ENCODE measurements at places on chromosomes 12 and 14. TPM values are rescaled to one million over a fixed set of nuclear protein-coding genes. Genes with fewer than 3 reads are reported as not detected.

DNA sequence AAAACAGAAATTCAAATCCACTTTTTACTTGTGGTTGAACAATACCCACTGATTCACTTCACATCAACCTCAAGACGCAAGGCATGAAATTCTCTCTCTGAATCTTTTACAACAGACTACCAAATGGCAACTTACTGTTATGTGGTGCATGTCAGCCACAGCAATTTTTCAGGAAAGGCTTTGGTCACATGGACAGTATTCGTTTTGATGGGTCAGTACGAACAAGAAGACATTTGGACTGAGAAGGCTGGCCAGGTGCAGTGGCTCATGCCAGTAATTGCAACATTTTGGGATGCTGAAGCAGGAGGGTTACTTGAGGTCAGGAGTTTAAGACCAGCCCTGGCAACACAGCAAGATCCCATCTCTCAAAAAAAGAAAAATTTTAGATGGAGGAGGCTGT lies 144.0 kb downstream of the SEC23A start:
- no peak overlapping the region for H3K27ac ChIP-seq
- H3K36me3 ChIP-seq, result no peaks in the 10 kb centered on the region
- H3K27me3 ChIP-seq, result no peaks in the 10 kb centered on the region
- H3K4me1 ChIP-seq, result no peaks in the 10 kb centered on the region
- no peak for DNase-seq
- H3K4me3 ChIP-seq, result no peak overlapping the region

CHGA gene
- 215 TPM for total RNA-seq

DNA sequence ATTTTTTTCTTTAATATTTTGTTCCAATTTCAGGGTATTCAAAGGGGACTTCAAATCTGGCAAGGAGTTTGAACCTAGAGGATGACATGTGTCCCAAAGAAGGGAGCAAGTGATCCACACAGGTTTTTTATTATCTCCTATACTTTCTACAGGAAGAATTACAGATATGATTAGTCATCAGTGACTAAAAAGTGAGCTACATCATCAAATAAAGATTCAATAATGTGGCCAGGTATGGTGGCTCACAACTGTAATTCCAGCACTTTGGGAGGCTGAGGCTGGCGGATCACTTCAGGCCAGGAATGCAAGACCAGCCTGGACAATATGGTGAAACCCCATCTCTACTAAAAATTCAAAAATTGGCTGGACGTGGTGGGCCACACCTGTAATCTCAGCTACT lies 24.2 kb downstream of the GLT8D2 start:
- no peaks in the 10 kb centered on the region for H3K36me3 ChIP-seq
- no peaks in the 10 kb centered on the region for H3K4me1 ChIP-seq
- H3K4me3 ChIP-seq, result no peak overlapping the region
- no peak for DNase-seq

DNA sequence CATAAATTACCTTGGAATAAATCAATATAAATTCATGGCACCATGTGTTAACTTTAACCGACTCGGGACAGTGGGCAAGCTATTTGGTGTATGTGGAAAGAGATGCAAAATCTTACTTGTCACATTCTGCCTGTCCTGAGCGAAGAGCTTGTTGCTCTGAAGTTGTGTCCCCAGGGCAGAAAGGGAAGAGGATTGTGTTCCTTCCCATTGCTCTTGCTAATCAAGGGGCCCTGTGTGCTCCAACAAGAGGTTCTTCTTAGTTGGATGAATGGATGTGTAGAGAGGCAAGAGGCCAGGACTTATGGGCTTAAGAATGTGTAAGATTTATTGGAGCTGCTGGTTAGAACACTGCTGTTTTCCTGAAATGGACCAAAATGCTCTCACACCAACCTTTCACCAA lies 36.5 kb upstream of the FRS2 start:
- no peak overlapping the region for H3K4me3 ChIP-seq
- no peaks in the 10 kb centered on the region for H3K36me3 ChIP-seq
- H3K4me1 ChIP-seq, result no peaks in the 10 kb centered on the region
- DNase-seq, result no peak
- H3K27ac ChIP-seq, result no peak overlapping the region

PLA2G1B gene
- total RNA-seq, result not detected

NKX2-8 gene
- not detected for total RNA-seq

DNA sequence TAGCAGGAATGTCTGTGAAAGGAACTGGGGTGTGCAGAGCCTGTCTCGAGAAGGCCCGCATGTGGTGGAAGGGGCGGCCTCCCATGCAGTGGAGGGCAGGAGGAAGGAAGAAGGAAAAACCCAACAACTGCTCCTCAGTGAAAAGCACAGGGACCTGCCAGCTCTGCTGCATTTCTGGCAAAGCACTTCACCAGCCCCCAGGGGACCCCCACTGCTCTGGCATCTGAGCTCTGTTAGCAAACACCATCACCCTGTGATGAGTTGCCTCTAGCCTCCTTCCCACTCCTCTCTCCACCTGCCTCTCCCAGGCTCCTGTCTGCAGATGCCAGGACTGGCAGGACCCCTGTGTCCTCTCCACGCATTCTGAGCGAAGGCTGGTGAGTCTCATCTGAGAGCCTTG lies 69.0 kb upstream of the DDX11 start:
- no peaks in the 10 kb centered on the region for H3K27me3 ChIP-seq
- no peak for DNase-seq
- no peaks in the 10 kb centered on the region for H3K4me1 ChIP-seq
- H3K27ac ChIP-seq, result no peak overlapping the region

DNA sequence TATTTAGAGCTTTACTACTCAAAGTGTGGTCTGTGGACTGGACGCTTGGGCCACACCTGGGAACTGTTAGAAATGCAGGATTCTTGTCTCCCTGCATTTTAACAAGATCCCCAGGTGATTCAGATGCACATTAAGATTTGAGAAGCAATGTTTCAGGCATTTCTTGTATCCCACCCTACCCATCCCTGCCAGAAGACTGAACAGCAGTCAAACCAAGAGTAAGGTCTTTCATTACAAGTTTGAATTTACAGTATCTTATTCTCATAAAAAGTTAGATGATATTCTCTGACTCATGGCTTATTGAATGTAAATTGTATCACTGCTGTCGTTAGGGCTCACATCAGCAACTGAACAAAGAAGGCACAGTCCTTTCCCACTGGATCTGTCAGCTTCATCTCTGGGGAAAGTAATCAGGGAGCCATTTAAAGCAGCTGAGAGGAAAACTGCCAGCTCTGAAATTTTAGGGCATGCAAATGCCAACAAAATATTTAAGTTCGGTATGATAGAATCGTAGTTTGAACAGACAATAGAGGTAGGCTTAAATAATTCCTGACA lies 141.1 kb downstream of the AKAP6 start:
- no peaks in the 10 kb centered on the region for H3K27me3 ChIP-seq
- H3K4me3 ChIP-seq, result no peak overlapping the region
- H3K4me1 ChIP-seq, result peaks cover 4% of the 10 kb centered on the region
- H3K27ac ChIP-seq, result no peak overlapping the region

ABCB9 gene
- 9.5 TPM for total RNA-seq

- no peak overlapping the region for H3K4me3 ChIP-seq
- no peak for DNase-seq
- H3K4me1 ChIP-seq, result peaks cover 2% of the 10 kb centered on the region
- H3K36me3 ChIP-seq, result no peaks in the 10 kb centered on the region
- no peaks in the 10 kb centered on the region for H3K27me3 ChIP-seq
Observed at GRCh38 chr14:84961637-84962036, 568.3 kb upstream of the FLRT2 start.

DNA sequence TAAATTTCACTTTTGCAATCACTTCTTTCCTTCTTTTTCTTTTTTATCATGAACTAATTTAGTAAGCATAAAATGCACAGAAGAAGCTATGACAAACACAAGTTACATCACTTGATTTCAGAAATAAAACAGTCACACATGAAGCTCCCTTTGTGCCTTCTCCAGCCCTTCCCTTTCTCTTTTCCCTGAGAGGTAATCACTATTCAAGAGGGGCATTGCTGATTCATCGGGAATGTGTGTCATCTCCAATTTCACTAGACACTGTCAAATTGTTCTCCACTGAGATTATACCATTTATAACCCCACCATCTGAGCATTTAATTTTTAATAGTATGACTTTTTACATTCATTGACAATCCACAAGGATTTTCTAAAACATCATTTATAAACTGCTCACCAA lies 91.6 kb upstream of the PTPRQ start:
- no peaks in the 10 kb centered on the region for H3K36me3 ChIP-seq
- H3K4me1 ChIP-seq, result no peaks in the 10 kb centered on the region
- DNase-seq, result no peak
- no peak overlapping the region for H3K4me3 ChIP-seq
- H3K27me3 ChIP-seq, result no peaks in the 10 kb centered on the region

DNA sequence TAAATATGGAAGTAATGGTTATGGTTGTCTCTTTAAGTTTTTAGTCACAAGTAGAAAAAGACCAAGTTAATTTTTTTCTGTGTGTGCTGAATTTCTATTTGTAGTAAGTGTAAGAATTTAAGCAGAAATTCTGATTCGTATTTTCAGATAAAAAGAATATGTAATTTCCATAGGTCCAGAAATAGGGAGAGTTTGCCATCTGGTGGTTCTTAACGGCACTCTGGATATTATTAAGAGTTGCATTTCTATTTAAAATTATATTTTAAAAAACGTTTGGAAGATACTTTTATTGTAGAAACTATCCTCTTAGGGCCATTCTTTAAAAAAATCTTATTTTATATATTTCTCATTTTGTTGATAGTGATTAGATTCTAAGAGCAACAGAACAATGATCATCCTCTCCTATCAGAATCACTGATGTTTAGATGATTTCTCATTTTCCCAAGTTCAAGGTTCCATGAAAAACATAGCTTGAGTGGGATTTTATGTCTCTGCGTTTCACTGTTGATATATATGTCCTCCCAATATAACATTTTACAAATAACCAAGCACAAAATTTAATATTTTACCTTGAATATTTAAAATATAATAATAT lies 88.3 kb downstream of the LRRK2 start:
- no peak overlapping the region for H3K27ac ChIP-seq
- DNase-seq, result no peak
- no peaks in the 10 kb centered on the region for H3K27me3 ChIP-seq
- no peaks in the 10 kb centered on the region for H3K4me1 ChIP-seq

GRCh38 chr14:68547305-68548193 lies 245.3 kb downstream of the ZFP36L1 start:
- H3K4me3 ChIP-seq, result no peak overlapping the region
- peak overlapping the region; percentile 90 for H3K27ac ChIP-seq
- H3K36me3 ChIP-seq, result no peaks in the 10 kb centered on the region
- peak; percentile 62 for DNase-seq
- H3K4me1 ChIP-seq, result peaks cover 38% of the 10 kb centered on the region

WSCD2 gene
- total RNA-seq, result 1.1 TPM

DNA sequence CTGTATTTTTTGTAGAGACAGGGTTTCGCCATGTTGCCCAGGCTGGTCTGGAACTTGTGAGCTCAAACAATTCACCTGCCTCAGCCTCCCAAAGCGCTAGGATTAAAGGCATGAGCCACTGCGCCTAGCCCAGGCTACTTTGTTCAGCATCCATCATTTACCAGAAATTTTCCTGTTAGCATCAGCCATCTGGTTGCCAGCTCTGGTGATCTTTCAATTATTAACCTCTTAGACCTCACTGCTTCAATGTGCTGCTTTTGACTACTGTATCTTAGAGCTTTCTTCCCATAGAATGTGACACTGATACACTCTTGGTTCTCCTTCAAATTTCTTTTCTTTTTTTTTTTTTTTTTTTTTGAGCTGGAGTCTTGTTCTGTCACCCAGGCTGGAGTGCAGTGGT lies 5.4 kb upstream of the AMHR2 start:
- H3K4me1 ChIP-seq, result peaks cover 9% of the 10 kb centered on the region
- no peaks in the 10 kb centered on the region for H3K36me3 ChIP-seq
- no peak overlapping the region for H3K27ac ChIP-seq
- H3K4me3 ChIP-seq, result no peak overlapping the region
- DNase-seq, result no peak
- no peaks in the 10 kb centered on the region for H3K27me3 ChIP-seq

DNA sequence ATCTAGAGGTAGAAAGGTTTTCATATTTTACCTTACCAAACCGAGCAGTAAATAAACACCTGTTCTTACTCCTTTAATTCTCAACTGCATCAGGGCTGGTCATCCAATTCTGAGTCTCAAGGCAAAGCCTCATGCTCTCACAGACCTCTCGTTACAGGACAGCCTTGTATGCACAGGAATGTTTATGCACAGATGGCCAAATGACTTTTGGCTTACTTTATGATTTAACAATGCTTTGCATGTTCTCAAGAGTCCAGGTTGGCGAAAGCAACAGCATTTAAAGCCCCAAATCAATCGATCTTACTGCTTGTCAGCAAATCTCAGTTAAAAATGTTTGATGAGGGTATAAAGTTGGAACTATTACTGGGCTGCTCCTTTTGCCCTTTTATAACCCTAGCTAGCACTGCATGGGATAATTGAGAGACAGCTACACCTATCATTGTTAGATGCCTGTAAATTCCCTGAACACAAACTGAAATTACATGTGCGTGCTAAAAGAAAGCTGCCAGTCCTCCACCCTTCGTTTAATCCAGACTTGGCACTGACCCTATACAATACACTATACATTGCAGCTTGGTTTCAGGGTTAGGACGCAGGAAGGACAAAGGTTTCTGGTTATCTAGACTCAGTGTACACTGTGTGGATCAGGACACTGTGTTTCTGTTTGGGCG lies 63.6 kb downstream of the TMCC3 start:
- no peaks in the 10 kb centered on the region for H3K36me3 ChIP-seq
- no peaks in the 10 kb centered on the region for H3K27me3 ChIP-seq
- DNase-seq, result peak; percentile 47
- H3K4me1 ChIP-seq, result peaks cover 22% of the 10 kb centered on the region
- H3K27ac ChIP-seq, result peak overlapping the region; percentile 80
- peak overlapping the region; percentile 6 for H3K4me3 ChIP-seq

DNA sequence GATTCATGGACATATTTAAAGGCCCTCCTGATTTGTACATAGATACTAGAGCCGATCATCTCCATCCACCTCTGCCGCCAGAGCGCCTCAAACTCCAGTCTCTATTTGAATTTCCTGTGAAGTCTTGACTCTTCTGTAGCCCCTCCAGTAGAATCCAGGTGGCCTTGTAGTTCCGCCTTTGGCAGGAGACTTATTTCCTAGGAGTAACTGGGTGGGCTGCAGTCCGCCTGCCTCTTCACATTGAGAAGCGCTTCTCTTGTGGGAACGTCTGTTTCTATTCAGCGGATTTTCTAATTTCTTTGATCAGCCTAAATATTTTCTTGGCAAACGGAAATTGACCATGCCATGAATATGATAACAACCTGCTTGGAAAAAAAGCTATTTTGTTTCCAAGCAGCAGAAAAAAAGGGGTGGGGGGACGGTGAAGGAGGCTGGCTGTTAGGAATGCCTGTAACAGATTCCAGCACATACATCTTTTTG lies 9.0 kb upstream of the SIX1 start:
- no peak overlapping the region for H3K4me3 ChIP-seq
- DNase-seq, result no peak
- H3K27me3 ChIP-seq, result peaks cover 98% of the 10 kb centered on the region
- H3K36me3 ChIP-seq, result no peaks in the 10 kb centered on the region
- peaks cover 20% of the 10 kb centered on the region for H3K4me1 ChIP-seq

HVCN1 gene
- total RNA-seq, result 7.3 TPM
